ENCODE measurements at places on chromosomes 3 and 15.

DNA sequence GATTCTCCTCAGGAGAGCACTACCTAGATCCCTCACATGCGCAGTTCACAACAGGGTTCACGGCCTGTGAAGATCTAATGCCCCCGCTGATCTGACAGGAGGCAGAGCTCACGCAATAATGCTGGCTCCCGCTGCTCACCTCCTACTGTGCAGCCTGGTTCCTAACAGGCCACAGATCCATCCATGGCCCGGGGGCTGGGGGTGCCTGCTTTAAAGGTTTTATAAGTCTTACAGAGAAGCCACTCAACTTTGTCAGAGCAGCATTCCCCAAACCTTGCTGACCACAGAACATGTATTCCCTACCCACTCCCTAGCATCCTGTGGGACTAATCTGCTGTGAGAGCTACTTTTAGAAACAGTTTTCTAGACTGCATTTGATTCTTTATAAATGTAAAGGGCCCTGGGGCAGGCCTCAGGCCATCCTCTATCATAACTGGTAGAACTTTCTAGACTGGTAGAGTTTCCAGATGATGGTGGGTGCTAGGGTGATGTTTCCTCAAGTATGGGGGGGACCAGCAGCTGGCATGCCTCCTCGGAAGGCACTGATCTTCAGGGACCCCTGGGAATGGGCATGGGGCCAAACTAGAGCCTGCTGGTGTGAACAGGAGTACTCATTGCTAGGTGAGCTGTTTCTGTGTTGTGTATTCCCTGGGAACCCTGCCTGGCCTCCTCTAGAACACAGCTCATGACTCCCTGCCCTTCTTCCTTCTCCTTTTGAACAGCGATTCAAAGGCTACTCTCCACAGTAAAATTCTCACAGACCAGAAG lies 25.7 kb upstream of the RAD18 start:
- DNase-seq: no peak

GRCh38 chr3:54859184-54859583 lies 68.7 kb downstream of the LRTM1 start:
- no peak for DNase-seq

DNA sequence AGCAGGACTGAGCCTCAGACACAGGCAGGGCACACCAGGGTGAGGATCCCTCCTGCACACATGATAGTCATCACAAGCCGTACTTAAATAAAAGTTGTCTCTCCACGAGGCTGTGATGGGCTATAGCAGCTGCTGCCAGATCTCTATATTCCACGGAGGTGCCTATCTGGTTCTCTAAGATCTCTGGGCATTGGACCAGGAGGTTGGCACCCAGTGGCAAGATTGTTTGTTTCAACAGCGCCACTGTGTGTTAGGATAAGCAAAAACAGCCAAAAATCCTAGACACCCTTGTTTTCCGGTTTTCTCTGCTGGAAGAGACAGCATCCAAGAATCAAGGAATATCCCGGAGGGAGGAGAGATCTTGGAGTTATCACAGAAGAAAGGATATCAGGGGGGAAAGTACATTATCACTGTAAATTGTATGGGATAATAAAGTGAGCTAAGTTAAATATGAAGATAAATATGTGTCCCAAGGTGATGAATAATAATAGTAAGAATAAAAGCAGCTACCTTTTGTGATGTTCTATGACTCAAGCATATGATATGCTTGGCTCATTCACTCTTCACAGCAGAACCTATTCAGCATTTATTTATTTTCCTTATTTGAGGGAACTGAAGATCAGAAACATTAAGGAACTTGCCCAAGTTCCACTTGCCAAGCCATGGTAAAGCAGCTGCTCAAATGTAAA lies 90.6 kb upstream of the AKAP13 start:
- DNase-seq: no peak

GRCh38 chr3:48738926-48739616 lies 22.1 kb upstream of the IP6K2 start:
- DNase-seq: no peak

DNA sequence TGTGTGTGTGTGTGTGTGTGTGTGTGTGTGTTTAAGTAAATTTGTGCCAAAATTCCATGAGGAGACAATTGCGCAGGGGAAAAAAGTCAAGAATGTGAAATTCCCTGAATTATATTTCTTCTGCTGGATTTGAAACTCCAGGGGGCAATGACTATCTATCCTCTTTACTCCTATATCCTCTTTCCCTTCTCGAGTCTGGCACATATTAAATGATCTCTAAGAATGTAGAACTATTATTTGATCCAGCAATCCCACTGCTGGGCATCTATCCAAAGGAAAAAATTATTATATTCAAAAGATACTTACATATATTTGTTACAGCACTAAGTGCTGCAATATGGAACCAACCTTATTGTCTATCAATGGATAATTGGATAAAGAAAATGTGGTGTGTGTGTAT lies 350.1 kb upstream of the ADAMTS9 start:
- no peak for DNase-seq

GRCh38 chr3:189517981-189518380 lies 113.2 kb upstream of the TP63 start:
- DNase-seq: no peak

DNA sequence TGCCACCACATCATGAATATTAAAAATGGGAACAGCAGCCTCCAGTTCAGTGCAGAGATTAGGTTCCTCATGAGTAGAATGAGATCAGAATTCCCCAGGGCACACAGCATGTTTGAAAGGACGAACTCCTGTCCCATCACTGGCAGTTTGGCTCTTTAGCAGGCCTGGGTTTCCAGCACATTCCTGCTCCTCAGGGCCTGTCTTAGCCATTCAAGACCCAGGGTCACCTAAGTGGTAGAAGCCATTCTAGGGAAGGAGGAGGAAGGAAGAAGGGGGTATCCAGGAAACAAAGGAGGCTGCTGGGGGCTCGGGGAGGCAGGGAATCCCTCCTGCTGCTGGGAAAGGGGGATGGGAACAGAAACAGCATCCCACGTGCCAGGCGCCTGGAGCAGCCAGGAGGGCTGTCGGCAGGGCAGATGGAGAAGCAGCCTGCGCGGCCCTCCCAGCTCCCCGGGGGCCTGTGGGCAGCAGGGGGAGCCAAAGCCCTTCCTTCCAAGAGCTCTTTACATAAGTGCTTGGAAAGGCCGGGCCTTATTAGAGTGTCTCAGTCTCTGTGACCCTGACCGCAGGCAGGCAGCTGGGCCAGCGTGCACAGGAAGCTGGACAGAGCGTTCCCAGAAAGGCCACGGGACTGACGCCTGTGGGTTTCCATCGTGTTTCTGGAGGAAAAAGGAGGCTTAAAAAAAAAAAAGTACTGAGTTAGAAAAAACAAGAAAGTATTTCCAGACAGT lies 24.7 kb downstream of the LOXL1 start:
- DNase-seq: peak; percentile 64

- no peak for DNase-seq
Observed at GRCh38 chr15:69317392-69317841, 18.7 kb downstream of the PAQR5 start.

DNA sequence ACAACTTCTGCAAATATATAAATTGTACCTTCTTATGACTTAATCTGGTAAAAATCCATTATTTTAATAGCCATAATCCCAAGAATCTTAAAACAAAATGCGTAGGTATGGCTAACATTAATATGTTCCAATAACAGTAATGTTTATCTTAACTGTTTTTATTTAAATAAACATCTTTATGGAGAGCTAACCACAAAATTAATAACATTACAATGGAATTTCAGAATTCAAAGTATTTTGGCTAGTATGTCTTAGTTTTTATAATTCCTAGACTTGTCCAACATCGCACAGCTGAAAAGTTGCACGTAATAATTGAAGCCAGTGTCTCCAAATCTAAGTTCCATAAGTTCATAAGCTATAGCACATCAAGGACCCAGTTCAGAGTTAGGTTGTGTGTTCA lies 47.6 kb downstream of the ANKRD28 start:
- no peak for DNase-seq

GRCh38 chr3:167814441-167814951 lies 79.0 kb downstream of the SERPINI1 start:
- DNase-seq: no peak

- DNase-seq: no peak
Observed at GRCh38 chr3:29373131-29373680, 92.3 kb downstream of the RBMS3 start.

- no peak for DNase-seq
Observed at GRCh38 chr15:65901836-65902235, 32.5 kb downstream of the RAB11A start.

- no peak for DNase-seq
Observed at GRCh38 chr3:157110761-157111278, 49.1 kb downstream of the CCNL1 start.

Measured in activated CD8-positive, alpha-beta memory T cell treated with anti-CD3 and anti-CD28 coated beads for 1 hour (primary cell).